ENCODE measurements at places on chromosomes 7 and 10.
A peak's percentile ranks its signal among the peaks of the same experiment; 100 is the strongest.

GRCh38 chr10:7433861-7434260 is 23.0 kb upstream of the SFMBT2 start:
- no peak for DNase-seq

- no peak for DNase-seq
Measured at GRCh38 chr7:33201821-33202220, 72.5 kb downstream of the BBS9 start.

- DNase-seq, result no peak
Measured at GRCh38 chr7:111168182-111168581, 77.3 kb downstream of the LRRN3 start.

GRCh38 chr7:105996860-105997737 is 34.0 kb downstream of the CDHR3 start:
- no peak for DNase-seq

DNA sequence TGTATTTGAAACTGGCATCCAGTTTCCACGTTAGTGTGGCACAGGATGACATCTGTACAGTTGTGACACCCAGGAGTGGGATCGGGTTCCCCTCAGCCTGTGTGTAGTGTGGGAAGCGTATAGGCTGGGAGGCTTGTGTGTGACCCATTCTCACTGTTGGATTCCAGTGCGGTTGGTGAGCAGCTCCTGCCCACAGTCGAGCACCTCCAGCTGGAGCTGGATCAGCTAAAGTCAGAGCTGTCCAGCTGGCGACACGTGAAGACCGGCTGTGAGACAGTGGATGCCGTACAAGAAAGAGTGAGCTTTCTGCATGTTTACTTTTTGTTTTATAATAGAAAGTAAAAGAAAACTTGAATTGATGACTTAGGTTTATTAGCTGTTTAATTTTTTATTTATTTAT is 18.7 kb upstream of the GET4 start:
- no peak for DNase-seq

- DNase-seq, result no peak
Measured at GRCh38 chr10:101236376-101237080, 7.3 kb upstream of the LBX1 start.

- no peak for DNase-seq
Measured at GRCh38 chr10:61217851-61218565, 235.2 kb downstream of the TMEM26 start.

DNA sequence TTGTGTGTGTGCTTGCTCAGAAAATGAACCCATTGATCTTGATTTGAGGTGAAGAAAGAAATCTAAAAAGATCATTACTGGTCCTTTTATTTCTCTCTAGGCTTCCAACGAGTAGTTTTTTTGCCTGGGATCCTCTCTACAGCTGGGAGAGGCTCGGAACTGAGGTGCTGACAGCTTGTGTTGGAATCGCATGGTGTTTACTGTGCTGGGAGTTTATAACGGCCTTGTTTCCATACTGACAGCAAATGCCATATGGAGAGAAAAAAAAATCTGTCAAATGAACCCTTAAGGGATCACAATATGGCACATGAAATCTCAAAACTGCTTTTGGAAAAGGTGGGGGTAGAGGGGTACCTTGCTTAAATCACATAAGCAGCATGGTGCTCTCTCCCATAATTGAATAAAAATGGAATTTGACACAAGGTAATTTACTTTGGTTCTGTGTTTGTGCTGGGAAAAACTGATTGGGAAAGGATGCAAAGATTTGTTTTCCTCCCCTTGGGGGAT is 165.0 kb downstream of the RGS10 start:
- DNase-seq, result no peak

DNA sequence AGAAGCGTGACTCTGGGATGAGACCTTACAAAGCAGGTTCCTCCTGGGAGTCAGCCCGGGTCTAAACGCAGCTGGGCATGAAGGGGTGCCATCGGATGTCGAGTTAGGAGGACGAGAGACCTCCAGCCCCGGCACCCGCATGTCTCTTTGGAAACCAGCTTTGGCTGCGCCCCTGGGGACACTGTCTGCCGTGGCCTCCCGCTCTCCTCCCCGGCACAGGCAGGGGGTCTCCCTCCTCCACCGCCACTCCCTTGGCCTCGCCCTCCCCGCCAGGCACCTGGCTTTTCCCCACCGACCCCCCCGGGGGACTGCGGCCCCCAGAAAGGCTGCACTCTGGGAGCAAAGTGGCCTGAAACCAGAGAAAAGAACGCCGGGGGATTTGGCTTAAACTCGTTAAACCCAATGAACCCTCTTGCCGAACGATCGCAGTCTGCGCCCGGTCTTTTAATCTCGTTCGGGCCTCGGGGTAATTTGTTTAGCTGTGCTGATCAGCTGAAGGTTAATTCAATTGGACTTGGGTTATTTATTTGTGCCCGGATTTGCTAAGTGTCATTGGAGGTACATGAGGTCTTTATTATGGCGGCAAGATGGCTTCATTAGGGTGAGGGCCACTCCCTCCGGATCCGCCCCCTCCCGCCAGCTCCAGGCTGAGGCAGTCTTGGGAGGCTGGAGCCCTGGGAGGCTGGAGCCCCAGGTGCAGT is 16.4 kb upstream of the PSMG3 start:
- DNase-seq, result no peak

GRCh38 chr7:115183431-115184057 is 261.6 kb downstream of the MDFIC start:
- no peak for DNase-seq

DNA sequence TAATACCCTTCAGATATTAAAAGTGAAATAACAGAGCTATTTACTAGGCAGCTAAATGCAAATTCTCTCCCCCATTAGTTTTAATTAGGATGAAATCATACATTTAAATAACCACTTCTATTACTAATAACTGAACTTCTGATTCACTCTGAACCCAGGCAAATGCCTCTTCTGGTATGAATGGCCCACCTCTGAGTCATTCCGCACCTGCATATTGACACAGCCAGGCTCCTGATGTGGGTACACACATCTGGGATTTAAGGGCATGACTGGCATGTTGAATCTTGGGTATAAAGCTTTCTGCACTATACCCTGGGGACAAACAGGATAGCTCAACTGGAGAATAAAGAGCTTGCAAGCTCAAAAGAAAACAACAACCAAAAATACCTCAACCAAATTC is 140.9 kb downstream of the AUTS2 start:
- peak; percentile 26 for DNase-seq

DNA sequence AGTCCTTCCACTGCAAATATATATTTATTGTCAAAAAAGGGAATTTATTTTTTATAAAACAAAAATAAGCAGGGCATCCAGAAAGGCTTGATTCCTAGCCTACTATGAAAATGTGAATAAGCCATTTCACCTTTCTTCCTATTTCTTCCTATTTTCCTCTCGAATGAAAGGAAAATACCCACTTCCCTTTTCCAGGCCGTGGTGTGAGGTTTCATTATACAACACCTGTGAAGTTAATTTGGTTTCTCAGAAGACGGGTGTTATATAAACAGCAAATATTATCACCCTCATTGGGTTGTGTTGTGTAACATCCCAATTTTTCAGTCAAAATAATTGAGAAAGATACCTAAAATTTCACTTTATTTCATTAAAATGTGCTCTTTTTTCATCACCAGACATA is 214.3 kb downstream of the DGKB start:
- no peak for DNase-seq

- no peak for DNase-seq
Measured at GRCh38 chr10:54749623-54750022, 51.4 kb downstream of the PCDH15 start.

DNA sequence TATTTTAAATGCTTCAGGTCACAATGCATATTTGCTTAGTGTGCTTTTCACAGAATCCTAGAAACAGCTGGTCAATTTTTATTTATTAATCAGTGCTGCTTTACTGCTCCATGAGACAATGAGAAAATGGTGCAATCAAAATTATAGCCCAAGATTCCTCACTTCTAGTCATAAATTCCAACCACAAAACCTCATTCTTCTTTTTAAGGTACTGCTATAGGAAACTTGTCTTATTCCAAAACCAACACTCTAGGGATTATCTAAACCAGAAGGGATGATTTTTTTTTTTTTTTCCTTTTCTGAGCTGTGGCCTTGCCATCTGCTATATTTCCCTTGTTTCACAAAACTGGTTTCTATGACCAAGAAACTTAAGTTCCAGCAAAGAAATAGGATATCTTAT is 64.0 kb upstream of the SEMA3A start:
- no peak for DNase-seq

- DNase-seq, result no peak
Measured at GRCh38 chr10:91907914-91908336, 1.4 kb downstream of the FGFBP3 start.

DNA sequence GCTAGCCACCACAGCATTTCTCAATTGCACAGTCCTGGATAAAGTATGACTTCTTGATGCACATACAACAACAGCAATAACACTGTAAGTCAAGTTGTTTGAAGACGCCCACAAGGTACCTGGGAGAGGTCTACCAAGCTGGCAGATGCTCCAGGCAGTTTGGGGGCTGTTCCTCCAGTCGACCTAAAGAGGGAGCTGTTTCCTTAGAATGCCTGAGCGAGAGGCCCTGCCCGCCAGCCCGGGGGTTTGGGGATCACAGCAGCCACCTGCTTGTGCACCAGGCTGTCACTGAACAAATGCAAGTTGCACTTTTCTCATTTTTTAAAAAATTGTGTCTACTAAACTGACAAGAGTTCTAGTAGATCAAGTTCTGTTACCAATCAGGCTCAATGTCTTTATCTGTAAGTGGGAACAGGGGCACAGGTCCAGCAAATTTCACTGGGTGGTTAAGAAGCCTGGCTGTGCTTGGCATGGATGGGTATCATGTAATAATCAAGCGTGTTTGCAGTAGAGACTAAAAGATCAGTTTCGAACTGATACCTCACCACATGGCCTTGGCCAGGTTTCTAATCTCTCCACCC is 193.8 kb upstream of the ADO start:
- DNase-seq, result peak; percentile 75

Data from stimulated activated CD4-positive, alpha-beta T cell treated with anti-CD3 and anti-CD28 coated beads, Interleukin-2, amount 100 ng/mL, for 24 hours (primary cell).